ENCODE measurements at places on chromosomes 16 and 17. TPM values are rescaled to one million over a fixed set of nuclear protein-coding genes. Genes with fewer than 3 reads are reported as not detected.

TLCD2 gene
- 0.67 TPM for polyA plus RNA-seq

- H3K27me3 ChIP-seq = peaks cover 96% of the 10 kb centered on the region
- no peaks in the 10 kb centered on the region for H3K4me1 ChIP-seq
- H3K4me3 ChIP-seq = no peak overlapping the region
- H3K36me3 ChIP-seq = no peaks in the 10 kb centered on the region
- no peak for DNase-seq
These were observed 120.9 kb upstream of the LHX1 start for GRCh38 chr17:36816214-36816906.

DNA sequence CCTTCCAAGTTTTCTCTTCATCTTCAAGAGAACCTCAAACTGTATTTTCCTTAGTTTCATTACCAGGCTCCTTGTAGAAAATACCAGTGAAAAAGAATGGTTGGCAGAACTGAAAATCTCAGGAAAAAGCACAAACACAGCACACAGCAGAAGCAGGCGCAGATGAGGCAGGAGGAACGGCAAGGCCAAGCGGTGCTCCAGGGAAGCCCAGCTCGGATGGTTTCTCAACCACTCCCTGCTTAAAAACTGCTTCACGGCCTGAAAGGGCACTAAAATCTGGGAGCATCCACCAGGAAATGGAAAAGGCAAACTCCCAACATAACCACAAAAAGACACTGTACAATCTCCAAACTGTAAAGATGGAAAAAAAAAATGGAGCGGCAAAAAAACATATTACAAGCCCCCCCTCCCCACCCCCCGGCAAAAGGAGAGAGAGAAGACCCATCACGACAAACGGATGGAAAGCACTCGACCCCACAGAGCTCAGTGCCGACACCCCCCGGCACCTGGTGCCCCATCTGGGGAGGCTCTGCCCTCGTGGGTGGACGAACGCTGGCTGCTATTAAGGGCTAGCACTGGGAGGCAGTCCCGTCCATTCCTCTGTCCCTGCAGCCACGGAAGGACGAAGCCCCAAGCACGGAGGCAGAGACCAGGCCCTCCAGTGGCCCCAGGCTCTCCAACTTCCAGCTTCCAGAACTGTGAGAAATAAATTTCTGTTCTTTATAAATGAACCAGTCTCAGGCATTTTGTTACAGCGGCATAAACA lies 127.5 kb downstream of the ZNF778 start:
- no peak for DNase-seq
- no peak overlapping the region for H3K27ac ChIP-seq
- H3K27me3 ChIP-seq = no peaks in the 10 kb centered on the region

- no peaks in the 10 kb centered on the region for H3K4me1 ChIP-seq
- no peaks in the 10 kb centered on the region for H3K27me3 ChIP-seq
- H3K27ac ChIP-seq = no peak overlapping the region
- H3K36me3 ChIP-seq = no peaks in the 10 kb centered on the region
- no peak overlapping the region for H3K4me3 ChIP-seq
These were observed 14.5 kb upstream of the TNRC6C start for GRCh38 chr17:77943971-77944370.

GRCh38 chr17:12330456-12330855 lies 309.8 kb downstream of the MAP2K4 start:
- DNase-seq = no peak
- no peaks in the 10 kb centered on the region for H3K27me3 ChIP-seq
- no peaks in the 10 kb centered on the region for H3K4me1 ChIP-seq
- no peak overlapping the region for H3K27ac ChIP-seq

DLX3 gene
- 0.02 TPM for polyA plus RNA-seq

- H3K4me3 ChIP-seq = peak overlapping the region; percentile 61
- peak overlapping the region; percentile 100 for H3K27ac ChIP-seq
- no peak for DNase-seq
- H3K27me3 ChIP-seq = no peaks in the 10 kb centered on the region
These were observed 1.1 kb downstream of the NDEL1 start for GRCh38 chr17:8436844-8437171.

DNA sequence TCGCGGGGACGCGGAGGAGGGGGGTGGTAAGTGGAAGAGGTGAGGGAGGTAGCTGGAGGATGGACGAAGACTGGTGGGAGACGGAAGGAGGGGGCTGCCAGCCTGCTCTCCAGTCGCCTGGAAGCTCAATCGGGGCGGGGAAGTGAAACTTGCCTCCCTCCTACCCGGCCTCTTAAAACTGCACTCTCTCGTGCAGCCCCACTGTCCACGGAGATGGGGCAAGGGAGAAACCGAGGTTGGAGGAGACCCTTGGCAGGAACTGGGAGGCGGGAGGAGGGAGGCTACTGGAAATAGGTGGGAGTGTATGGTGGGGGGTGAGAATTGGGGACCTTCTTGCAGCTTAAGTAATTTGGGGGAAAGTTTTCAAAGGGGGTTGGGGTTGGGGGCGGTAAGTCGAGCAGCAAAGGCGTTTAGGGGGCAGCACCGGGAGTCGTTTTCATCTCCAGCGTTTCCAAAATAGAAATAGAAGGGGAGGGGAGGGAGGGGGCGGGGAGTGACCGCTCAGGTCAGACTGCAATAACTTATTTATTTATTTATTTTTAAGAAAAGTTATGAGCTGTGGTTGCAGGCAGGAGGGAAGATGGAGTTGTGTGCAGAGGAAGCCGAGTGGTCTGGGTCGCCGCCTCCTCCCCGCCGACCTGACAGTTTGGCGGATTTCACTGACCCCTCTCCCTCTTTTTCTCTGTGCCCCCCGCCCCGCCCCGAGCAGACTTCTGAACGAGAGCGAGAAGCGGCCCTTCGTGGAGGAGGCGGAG lies 1.4 kb downstream of the SOX9 start:
- H3K4me3 ChIP-seq = peak overlapping the region; percentile 20
- no peak overlapping the region for H3K27ac ChIP-seq
- peaks cover 82% of the 10 kb centered on the region for H3K27me3 ChIP-seq
- H3K36me3 ChIP-seq = no peaks in the 10 kb centered on the region
- H3K4me1 ChIP-seq = peaks cover 3% of the 10 kb centered on the region
- no peak for DNase-seq

CDH11 gene
- 10.6 TPM for polyA plus RNA-seq

KLHL10 gene
- 0.05 TPM for polyA plus RNA-seq

DNA sequence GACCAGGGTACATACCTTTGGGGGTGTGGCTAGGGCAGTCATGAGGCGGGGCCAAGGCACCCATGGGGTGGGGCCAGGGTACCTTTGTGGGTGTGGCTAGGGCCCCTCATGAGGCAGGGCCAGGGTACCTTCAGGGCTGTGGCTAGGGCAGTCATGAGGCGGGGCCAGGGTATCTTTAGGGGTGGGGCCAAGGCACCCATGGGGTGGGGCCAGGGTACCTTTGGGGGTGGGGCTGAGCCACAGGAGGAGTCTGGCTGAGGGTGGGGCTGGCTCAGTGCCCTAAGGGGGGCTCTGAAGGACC lies 3.5 kb downstream of the GNG13 start:
- no peak overlapping the region for H3K27ac ChIP-seq
- H3K27me3 ChIP-seq = peaks cover 31% of the 10 kb centered on the region
- no peak overlapping the region for H3K4me3 ChIP-seq
- H3K4me1 ChIP-seq = no peaks in the 10 kb centered on the region

- no peak overlapping the region for H3K27ac ChIP-seq
- H3K27me3 ChIP-seq = peaks cover 6% of the 10 kb centered on the region
- H3K36me3 ChIP-seq = no peaks in the 10 kb centered on the region
- H3K4me1 ChIP-seq = peaks cover 5% of the 10 kb centered on the region
- H3K4me3 ChIP-seq = no peak overlapping the region
These were observed 26.8 kb upstream of the AXIN2 start for GRCh38 chr17:65588181-65588808.

DNA sequence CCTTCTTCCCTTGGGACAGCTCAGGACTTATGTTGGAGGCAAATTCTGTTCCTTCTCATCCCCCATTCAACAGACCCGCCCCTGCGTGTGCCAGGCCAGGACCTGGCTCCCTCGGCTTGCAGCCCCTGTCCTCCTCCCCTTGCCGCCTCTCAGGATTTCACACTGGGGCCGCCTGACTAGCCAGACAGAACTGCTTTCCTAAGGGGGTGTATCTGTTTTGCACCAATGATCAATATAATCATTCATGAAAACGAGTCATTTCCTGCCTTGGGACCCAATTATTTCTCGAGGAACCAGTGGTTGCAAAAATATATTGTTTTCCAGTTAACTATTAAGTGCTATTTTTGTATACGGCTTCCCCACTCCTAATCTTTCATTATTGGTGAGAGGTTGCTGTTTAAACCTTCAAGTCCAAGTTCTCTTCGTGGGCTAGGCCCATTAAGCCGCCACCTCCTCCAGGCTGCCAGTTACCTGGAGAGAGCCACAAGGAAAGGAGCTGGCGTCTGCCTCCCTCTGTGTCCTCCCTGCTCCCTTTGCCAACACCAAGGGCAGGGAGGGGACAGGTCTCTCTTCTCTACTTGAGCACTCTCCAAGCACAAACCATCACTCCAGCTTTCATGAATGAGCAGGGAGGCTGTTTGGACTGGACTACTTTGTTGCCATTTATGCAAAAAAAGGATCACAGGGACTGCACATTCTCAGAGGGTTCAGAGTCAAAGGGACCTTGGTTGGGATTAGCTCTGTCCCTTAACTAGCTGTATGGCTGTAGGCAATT lies 8.9 kb downstream of the DCAKD start:
- no peaks in the 10 kb centered on the region for H3K27me3 ChIP-seq
- no peaks in the 10 kb centered on the region for H3K36me3 ChIP-seq
- no peak overlapping the region for H3K27ac ChIP-seq
- no peak overlapping the region for H3K4me3 ChIP-seq
- no peak for DNase-seq
- no peaks in the 10 kb centered on the region for H3K4me1 ChIP-seq

FOXC2 gene
- polyA plus RNA-seq = 0.10 TPM

PYY gene
- not detected for polyA plus RNA-seq

DNA sequence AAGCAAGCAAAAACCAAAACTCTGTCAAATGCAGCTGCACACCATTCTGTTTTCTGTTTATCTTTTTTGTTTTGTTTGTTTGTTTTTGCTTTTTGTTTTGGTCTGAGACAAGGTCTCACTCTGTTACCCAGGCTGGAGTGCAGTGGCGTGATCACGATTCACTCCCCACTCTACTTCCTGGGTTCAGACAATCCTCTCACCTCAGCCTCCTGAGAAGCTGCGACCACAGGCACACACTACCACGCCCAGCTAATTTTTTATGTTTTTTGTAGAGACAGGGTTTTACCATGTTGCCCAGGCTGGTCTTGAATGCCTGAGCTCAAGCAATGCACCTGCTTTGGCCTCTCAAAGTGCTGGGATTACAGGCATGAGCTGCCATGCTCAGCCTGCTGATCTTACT lies 19.3 kb upstream of the SLFN13 start:
- H3K27ac ChIP-seq = no peak overlapping the region
- DNase-seq = no peak
- no peaks in the 10 kb centered on the region for H3K36me3 ChIP-seq

ENPP7 gene
- polyA plus RNA-seq = not detected
